ENCODE measurements at places on chromosomes 1 and 21.

GRCh38 chr1:245888809-245889208 is 618.3 kb downstream of the SMYD3 start:
- DNase-seq, result no peak

DNA sequence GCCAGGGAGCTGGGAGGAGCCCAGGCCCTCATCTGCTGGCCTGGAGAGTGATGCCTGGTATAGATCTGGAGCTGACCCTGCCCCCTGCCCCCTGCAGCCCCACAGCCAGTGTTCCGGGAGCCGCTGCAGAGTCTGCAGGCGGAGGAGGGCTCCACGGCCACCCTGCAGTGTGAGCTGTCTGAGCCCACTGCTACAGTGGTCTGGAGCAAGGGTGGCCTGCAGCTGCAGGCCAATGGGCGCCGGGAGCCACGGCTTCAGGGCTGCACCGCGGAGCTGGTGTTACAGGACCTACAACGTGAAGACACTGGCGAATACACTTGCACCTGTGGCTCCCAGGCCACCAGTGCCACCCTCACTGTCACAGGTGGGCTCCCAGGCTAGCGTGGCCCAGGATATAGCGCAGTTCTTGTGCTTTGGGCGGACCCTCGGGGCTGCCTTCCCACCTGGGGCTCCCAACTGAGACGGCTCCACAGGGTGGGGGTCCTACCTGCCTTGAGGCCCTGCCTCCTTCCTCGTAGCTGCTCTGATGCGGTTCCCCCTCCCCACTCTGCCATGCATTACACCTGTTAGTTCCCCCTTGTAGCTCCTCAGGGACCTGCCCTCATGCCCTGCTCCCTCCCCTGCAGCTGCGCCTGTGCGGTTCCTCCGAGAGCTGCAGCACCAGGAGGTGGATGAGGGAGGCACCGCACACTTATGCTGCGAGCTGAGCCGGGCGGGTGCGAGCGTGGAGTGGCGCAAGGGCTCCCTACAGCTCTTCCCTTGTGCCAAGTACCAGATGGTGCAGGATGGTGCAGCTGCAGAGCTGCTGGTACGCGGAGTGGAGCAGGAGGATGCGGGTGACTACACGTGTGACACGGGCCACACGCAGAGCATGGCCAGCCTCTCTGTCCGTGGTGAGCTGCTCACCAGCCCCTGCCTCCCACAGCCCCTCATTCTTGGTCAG is 98.7 kb downstream of the OBSCN start:
- no peak for DNase-seq

DNA sequence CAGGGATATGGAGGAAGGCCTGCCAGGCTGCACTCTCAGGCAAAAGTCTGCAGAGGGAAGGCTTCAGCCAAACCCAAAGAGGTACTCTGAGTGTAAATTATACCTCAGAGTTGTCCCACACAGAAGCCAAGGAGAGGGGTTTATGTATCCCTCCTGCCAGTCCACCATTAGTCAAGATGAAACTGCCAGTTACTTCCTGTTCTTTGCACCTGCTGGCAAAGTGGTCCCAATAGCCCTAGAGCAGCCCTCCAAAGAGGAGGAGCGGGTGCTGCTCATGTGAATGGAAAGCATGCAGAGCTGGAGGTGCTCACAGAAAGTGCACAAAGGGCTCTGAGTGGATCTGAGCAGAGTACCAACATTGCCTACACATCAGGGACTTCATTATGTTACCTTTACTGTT is 37.1 kb upstream of the MCOLN3 start:
- DNase-seq, result no peak

- DNase-seq, result no peak
These were observed 2.7 kb downstream of the SERBP1 start for GRCh38 chr1:67427465-67427864.

DNA sequence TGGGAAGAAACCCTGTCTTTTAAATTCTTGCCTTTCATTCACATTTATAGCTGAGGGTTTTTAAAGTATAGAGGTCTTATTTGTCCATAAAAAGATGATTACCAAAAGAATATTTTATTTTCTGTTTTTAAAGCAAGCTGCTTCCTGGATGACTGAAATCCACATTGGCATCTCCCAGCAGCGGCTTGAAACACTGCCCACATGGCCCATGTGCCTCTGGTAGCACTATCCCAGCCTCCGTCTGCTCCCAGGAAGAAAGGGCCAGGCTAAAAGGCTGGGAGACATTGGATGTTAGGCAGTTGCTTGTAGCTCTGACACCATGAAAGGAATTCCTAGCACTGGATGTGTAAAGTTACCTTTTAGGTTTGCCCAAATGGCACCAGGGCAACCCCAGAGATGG is 169.9 kb upstream of the CACNA1E start:
- DNase-seq, result no peak

DNA sequence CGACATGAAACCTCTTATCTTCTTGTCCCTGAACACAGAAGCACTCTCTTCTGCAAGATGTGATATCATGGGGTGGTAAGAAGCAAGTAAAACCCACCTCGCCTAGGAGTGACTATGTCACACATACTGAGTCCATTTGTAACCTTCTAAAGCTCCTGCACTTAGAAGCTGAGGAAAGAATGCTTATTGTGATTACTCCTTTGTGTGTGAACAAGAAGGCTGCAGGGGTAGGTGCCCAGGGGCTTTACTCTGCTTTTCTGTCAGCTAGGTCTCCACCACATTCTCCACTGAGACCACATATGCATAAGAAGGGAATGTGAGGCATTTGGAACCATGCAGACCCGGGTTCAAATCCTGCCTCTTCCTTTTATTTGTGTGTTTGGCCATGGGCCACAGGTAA is 144.3 kb downstream of the DMRTA2 start:
- DNase-seq, result no peak

- DNase-seq, result no peak
These were observed 32.1 kb upstream of the PLA2G5 start for GRCh38 chr1:20037877-20038276.

Measured in activated CD8-positive, alpha-beta memory T cell treated with anti-CD3 and anti-CD28 coated beads for 24 hours (primary cell).